ENCODE measurements at places on chromosomes 5 and 9. TPM values are rescaled to one million over a fixed set of nuclear protein-coding genes. Genes with fewer than 3 reads are reported as not detected.
A peak's percentile ranks its signal among the peaks of the same experiment; 100 is the strongest.

NUTM2F gene
- total RNA-seq, result not detected

WWC1 gene
- total RNA-seq, result 0.96 TPM

MINAR2 gene
- total RNA-seq, result not detected

SVEP1 gene
- total RNA-seq, result 54.6 TPM

PTGES gene
- total RNA-seq, result 21.8 TPM

ADRB2 gene
- 26.4 TPM for total RNA-seq

NKD2 gene
- 16.7 TPM for total RNA-seq

HRCT1 gene
- total RNA-seq, result 3.4 TPM

EGFLAM gene
- total RNA-seq, result 19.5 TPM

GRCh38 chr5:35470866-35471265, 146.8 kb upstream of the SPEF2 start:
- DNase-seq, result no peak

DNA sequence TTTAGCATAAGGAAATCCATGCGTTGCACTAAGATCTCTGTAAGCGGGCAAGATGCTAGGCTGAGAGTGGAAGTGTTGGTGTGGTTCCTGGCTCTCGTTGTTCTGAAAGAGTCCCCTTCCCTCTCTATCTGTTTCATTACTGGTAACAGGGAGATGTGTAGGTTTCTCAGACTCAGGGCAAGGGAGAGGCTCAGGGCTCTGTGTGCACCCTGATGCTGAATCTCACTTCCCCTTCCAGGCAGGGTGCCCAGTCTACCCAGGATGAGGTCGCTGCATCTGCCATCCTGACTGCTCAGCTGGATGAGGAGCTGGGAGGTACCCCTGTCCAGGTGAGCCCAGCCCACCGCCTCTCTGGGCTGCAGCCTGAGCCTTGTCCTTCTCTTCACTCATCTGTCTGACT, 45.7 kb downstream of the STOM start:
- no peak for DNase-seq

DNA sequence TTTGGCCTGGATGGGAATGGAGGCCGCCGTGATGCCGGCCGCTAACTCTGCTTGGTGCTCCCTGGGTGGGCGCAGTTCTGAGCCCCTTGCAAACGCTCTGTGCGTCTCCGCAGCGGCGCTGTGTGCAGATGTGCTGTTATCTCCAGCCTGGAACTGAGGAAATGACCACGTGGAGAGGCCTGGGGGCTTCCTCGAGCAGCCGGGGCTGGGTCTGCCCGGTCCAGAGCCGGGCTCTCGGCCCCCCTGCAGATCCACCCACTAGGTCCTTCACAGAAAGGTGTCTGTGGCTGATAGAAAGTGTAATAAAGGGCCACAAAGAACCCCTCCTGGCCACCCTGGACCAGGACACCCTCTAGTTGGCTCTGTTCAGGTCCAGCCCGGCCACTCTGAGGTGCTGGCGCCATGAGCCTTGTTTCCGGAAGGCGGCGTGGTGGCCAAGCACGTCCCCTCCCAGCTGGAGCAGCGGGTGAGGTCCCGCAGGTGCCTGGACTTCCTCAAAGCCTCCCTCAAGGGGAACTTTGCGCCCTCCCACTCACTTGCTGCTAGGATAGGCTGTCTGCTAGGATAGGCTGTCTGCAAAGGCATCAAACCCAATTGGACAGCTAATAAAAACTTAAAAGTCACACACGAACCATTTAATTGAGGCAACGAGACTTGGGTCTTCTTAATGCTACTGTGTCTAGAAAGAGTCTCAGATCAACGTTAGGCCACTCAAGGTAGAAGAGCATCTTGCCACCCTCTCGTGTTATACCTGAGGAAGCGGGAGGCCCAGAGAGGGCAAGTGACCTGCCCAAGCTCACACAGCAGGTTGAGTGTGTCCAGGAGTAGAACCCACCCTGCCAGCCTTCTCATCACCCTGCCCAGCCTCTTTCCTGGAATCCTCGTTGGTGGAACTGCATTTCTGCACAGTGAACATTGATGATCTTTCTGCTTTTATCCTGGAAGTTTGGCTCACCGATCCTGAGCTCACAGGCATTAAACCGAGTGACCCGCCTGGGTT, 109.3 kb upstream of the FCN2 start:
- no peak for DNase-seq

- DNase-seq, result peak; percentile 27
Measured at GRCh38 chr5:1763548-1763911, 36.1 kb downstream of the MRPL36 start.

DNA sequence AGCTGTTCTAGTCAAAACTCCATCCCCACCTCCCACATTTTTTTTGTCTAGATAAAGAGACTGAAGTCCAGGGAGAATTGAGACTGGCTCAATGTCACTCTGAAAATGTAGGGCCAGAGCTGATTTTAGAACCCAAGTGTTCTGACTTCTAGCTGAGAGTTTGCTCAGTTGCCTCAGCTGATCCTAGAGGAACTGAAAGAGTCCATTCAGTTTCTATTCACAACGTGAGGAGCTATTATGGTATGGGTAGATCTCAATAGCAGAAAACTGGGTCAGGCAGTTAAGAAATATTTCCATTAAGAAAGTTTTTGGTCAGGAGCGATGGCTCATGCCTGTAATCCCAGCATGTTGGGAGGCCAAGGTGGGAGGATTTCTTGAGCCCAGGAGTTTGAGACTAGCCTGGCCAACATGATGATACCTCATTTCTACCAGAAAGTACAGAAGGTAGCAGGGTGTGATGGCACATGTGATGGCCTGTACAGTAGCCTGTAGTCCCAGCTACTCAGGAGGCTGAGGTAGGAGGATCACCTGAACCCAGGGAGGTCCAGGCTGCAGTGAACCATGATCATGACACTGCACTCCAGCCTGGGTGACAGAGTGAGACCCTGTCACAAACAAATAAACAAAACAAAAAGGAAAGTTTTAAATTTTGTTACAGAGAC, 61.7 kb downstream of the GLRA1 start:
- no peak for DNase-seq

GRCh38 chr9:5892456-5893133, 1.9 kb downstream of the MLANA start:
- no peak for DNase-seq

DNA sequence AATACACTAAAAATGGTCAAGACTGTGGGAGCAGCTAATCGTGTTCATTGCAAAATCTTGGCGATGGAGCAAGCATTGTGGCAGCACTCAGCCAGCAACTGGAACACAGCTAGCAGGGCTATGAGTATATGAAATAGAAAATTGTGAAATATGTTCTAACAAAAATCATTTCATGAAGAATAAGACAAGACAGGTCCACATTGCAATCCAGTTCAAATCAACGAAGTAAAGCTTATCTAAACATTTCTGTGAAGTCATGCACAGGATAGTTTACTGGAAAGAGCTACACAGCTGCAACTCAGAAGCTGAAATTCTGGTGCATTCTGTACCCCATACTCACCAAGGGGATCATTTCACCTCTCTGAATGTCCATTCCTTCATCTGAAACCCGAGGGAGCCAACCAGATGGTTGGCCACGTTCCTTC, 5.3 kb upstream of the NFIL3 start:
- DNase-seq, result no peak

DNA sequence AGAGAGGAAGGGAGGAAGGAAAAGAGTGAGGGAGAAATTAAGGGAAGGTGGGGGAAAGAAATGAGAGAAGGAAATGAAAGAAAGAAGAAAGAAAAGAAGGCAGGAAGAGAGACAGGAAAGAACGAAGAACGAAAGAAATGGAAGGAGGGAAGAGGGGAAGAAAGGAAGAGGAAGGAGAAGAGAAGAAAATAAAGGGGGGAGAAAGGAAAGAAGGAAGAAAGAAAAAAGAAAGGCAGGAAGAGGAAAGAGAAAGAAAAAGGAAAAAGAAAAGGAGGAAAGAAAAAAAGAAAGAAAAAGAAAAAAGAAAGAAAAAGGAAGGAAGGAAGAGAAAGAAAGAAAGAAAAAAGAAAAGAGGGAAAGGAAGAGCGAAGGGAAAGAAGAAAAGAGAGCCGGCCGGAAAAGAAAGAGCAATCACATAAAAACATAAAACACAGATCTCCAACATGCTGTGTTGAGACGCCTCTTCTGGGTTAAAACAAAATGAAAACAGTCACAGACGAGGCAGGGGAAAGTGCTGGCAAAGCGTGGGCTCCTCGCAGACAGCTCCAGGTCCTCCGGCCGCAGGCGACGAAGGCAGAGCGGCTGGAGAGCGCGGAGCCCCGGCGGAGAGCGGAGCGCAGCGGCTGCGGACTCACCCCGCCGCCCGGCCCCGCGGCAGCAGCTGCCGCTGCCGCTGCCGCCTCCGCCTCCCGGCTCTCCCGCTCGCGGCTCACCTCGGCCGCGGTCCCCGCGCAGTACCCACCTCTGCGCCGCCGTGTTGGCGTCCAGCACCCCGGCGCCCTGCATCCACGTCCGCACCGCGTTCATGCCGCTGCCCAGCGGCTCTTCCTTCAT, 896 bp downstream of the EBF1 start:
- no peak for DNase-seq

GRCh38 chr9:136654820-136655535, 7.7 kb upstream of the EGFL7 start:
- no peak for DNase-seq

DNA sequence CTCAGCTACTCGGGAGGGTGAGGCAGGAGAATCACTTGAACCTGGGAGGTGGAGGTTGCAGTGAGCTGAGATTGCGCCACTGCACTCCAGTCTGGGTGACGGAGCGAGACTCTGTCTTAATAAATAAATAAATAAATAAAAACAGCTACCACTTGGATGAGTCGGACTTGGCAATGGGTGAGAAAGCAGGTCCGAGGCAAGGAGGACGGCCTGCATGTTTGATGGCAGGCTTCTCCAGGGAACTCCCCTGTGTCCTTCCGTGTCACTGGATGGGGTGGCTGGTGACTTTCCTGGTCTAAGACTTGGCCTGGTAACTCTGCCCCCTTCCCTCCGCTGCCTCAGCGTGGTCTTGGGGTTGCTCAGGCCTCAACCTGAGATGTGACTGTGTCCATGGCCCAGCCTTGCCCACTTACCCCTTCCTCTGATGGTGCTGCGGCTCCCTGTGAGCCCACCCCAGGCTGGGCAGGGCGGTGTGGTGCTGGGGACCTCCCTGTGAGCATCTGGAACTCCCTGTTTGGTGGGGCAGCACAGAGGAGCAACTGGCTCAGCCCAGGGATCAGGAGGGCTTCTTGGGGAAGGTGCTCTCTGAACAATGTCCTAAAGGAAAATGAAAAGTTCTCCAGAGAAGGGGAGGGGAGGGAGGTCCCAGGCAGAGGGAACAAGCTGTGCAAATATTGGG, 62.5 kb upstream of the PSD2 start:
- no peak for DNase-seq

DNA sequence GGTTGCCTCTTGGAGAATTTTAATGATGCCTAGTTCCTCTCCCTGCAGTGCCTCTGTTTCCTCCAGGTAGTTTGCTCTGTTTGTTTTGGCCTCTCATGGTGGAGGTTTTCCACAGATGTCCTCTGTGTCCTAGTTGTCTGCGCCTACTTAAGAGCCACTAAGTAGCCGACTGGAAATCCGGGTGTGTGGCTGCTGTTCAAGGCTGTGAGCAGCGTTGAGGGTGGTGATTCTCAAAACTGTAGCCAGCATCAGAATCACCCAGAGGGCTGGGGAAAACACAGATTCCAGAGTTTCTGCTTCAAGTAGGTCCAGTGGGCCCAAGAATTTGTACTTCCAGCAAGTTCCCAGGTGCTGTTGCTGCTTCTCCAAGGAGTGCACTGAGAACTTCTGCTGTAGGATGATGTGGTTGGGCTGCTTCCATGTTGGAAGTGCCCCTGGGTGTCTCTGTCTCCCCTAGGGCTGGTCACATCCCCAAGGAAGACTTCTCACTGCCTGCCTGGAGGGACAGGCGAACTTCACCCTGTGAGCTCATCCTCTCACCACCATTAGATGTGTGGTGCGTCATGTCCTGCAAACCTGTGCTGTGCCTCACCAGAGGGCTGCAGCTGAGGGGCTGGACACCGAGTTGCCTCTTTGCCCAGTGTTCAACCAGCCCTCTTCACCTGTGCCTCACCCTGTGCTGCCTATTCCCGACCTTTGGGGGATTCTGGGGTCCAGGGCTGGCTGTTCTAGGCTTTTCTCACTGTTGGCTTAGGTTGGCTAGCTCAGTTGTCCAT, 34.8 kb downstream of the SECISBP2 start:
- DNase-seq, result no peak

GRCh38 chr9:128863647-128864046, 18.1 kb downstream of the KYAT1 start:
- no peak for DNase-seq

DNA sequence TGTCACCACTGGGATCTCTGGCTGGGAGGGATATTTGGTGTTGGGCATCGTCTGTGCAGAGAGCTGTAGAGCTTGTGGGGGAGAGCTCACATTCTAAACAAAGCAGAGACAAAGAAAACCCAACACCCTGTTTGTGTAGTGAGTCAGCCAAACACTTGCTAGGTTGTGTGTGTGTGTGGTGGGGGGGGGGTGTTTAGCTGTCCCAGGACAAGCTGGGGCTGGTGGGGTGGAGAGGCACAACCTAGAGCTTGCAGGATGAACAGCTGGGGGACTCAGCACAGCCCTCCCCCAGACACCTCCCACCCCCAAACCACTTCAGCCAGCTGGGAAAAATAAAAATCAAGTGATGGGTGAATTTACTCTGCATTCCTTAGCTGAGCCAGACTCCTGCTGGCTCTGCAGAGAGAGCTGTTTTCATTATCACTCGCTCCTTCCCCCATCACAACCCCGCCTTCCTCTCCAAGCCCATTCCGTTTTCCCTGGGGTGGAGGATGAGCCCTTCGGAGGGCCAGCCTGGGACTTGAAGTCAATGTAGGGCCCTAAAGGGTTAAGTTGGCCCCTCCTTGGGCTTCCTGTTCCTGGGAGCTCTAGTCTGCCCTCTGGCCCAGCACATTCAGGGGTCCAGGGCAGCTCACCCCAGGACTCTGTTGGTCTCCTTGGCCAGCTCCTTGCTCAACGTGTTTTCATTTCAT, 2.6 kb downstream of the OLFML2A start:
- DNase-seq, result peak; percentile 32

GRCh38 chr5:133905424-133905823, 63.0 kb downstream of the C5orf15 start:
- DNase-seq, result no peak

- no peak for DNase-seq
Measured at GRCh38 chr5:33975852-33976251, 8.6 kb downstream of the SLC45A2 start.

GRCh38 chr5:78509145-78509865, 139.3 kb downstream of the LHFPL2 start:
- DNase-seq, result no peak

DNA sequence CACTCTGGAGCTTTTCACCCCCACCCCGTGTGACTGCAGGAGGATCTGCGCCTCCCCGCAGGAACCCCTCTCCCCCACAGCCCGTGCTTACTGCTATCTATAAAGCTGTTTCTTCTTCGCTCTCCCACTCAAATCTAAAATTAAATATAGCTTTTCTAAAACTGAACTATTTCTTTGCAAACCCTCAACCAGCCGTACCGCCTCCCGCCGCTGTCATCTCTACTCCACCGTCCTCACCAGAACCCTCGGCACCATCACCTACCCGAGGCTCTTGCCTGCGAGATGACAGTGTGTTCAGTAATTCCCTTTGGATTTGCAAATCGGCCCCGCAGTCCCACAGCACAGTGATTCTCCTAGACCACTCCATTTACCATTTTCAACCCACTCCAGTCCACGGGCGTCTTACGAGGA, 13.6 kb downstream of the LPCAT1 start:
- no peak for DNase-seq

- no peak for DNase-seq
Measured at GRCh38 chr5:158434749-158435148, 575.8 kb upstream of the CLINT1 start.

- DNase-seq, result no peak
Measured at GRCh38 chr9:92633614-92634278, 36.2 kb downstream of the IPPK start.

Measured in breast epithelium (tissue), 4 donors.